ENCODE measurements at places on chromosomes 1 and 21.

DNA sequence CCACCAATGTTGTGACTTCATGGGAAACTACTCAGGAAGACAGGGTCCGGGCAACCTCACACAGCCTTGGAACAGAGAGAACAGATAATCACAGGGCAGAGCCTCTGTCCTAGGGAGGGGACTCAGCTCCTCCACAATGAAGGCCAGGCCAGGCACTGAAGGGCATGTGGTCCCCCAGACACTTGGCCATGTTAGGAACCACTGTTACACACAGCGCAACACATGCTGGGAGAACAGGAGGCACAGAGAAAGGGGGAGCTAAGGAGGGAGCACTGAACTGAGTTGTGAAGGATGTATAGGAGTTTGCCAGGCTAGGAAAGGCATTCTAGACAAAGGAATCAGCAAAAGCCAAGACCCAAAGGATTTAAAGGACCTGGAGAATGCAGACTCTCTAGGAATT lies 127.6 kb downstream of the DMRTB1 start:
- no peak for DNase-seq

- DNase-seq: no peak
Measured at GRCh38 chr1:207862241-207862787, 48.6 kb downstream of the CD34 start.

DNA sequence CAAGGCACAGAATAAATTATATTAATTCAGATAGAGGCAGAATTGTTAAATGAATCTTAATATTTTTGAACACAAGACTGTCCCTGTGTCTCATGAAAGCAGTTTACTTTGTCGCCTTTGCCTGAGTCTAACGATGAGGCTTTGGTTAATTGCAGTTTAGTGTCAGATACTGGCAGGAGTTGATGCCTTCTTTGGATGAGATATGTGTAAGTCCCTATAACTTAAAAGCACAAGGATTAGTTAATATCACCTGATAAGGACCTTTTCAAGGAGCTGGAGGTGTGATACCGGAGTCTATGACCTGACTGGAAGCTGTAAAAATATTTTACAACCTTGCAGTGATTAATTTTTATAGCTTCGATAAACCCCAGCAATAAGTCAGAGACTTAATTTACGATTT lies 2.0 kb upstream of the SIKE1 start:
- no peak for DNase-seq

DNA sequence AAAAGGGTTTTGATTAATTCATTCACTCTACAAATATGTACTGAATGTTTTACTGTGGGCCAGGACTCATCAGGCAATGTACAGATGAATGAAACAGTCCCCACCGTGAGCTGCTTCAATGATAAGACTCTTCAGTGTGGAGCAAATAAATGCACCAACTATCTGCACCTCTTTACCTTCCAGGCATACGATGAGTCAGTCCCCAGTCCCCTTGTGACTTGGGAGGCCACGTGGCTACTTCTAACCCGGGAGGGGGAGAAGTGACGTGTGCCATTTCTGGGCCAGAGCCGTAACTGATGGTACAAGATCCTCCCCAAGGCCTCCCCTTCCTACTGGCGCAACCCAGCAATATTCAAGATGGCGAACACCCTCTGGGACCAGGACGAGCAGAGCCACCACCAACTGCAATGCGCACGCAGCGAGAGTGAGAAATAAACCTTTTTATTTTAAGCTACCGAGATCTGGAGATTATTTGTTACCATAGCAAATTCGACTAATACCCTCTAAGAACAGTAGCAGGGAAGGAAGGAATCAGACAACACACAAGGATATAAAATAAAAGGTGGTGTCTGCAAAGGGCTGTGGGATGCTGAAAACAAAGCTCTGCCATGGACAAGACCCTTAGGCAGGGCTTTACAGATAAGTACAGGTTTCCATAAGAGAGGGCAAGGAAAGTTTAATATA lies 74.5 kb downstream of the NPHP4 start:
- peak; percentile 19 for DNase-seq

DNA sequence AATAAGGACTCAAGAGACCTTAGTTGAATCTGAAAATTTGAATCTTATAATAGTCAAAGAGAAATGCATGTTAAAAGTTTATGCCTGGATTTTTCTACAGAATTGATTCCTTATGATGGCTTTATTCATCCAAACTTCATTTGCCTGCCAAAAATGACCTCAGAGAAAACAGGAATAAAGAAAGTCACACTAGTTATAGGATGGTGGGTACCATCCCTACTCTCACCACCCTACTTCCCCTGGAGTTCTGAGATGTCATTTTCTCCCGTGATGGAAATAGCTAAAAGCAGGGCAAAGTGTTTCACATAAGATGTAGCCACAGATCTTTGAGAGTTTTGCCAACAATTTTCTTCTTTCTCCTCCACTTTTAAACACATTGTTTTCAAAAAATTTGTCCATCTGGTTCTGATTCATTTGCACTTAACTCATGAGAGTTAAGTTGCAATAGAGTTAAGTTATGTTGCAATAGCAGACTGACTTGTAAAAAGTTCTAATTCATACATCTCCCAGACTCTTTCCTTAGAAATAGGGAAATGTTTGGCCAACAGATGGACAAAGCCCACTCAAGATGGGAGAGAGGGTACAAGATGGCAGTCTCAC lies 384.6 kb downstream of the PLPP3 start:
- no peak for DNase-seq

DNA sequence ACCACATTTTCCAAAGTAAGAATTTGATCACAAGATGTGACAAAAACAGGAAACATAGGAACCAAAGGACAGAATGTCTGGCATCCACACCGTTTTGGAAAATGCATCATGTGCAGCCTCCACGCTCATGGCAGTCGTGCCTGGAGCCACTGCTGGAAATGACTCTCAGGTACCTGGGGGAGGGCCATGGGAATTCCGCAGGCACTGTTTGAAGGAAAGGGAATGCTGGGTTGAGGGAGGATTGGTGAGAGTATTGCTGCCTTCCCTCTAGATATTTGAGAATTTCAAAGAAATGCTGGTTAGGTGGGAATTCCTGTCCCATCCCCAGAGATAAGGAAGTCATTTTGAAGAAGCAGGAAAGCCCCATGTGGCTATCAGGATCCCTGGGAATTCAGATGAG lies 10.8 kb downstream of the SLAMF1 start:
- DNase-seq: no peak

DNA sequence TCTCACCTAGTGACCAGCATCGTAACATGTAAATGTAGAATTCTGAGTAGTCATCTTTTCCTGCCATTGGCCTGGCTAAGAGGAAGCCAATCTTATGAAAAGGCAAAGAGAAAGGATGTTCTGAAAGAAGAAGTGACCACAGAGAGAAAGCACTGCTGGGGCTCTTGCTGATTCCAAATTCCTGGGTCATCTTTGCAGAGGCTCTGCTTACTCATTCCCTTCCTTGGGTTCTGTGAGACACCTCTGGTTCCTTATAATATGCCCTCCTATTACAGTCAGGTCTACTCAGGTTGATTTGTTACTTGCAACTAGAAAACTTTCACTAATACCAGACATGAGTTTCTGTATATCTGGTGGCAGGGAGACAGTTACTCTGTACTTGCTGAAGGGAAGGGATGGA lies 198.8 kb upstream of the C8B start:
- DNase-seq: no peak

DNA sequence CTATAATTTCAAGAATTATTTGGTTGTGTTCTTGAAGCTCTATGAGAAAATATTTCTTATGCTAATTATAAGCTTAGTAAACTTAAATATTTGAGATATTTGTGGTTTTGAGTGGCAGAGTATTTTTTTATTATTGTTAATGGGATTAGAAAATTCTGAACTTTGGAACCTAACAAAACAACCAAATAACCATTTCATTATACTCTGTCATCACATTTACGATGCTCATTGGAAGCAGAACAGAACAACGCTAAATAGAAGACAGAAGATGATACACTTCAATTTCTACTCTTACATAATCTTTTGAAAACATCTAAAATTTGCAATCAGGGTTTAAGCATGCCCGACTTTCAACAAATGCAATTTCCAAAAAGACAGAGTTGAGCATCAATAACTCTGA lies 270.2 kb downstream of the PTPRC start:
- no peak for DNase-seq

DNA sequence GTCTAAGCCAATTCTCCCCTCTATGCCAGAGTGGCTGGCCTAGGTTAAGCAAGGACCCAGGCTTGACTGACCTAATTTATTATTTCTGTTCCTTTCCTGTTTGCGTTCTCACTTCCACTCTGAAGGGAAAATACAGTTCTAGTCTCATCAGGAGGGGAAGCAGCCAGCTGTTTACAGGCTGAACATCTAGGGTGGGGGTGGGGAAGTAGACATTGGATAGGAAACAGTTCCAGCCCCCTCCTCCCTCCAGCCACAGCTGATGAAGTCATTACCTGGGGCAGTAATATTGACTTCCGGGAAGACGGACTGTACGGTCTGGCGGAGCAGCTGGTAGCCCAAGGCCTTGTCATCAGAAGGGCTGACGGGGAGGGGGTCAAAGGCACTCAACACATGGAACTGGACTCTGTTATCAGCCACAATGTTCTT lies 17.6 kb downstream of the PM20D1 start:
- DNase-seq: no peak

- DNase-seq: no peak
Measured at GRCh38 chr1:17605582-17606344, 66.3 kb downstream of the ARHGEF10L start.

- DNase-seq: peak; percentile 89
Measured at GRCh38 chr1:100188617-100189016, 10.6 kb upstream of the LRRC39 start.

DNA sequence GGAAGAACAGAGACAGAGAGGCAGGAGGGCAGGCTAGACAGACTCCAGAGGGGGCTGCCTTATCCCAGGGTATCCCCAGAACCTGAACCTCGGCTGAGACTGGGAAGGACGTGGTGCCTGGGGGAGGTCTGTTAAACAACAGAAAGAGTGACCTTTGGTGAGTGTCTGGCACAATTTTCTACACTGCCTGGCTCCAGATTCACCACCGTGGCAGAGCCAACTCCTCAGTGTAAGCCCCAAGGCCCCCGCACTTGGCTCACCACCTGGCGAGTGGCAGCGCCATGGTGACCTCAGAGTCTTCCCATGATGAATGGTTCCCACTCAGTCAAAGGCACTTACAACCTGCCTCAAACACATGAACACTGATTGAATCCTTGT lies 6.5 kb downstream of the RD3 start:
- DNase-seq: no peak

DNA sequence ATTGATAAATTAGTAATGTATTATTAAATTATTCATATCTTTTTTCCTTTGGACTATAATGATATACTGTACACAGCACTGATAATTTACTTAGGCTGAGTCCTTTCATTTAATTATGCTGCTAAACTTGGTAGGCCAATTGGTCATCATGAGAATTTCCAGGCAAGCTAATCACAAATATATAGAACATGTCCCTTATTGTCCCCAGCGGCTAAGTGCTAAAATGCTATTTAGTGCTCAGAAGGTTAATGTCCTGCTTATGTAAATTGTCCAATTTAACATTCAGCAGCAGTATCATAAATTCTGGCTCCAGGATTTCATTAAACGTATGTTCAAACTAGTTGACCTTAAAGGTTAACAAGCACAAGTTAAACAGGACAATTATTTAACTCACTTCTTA lies 30.0 kb upstream of the RRP15 start:
- no peak for DNase-seq

DNA sequence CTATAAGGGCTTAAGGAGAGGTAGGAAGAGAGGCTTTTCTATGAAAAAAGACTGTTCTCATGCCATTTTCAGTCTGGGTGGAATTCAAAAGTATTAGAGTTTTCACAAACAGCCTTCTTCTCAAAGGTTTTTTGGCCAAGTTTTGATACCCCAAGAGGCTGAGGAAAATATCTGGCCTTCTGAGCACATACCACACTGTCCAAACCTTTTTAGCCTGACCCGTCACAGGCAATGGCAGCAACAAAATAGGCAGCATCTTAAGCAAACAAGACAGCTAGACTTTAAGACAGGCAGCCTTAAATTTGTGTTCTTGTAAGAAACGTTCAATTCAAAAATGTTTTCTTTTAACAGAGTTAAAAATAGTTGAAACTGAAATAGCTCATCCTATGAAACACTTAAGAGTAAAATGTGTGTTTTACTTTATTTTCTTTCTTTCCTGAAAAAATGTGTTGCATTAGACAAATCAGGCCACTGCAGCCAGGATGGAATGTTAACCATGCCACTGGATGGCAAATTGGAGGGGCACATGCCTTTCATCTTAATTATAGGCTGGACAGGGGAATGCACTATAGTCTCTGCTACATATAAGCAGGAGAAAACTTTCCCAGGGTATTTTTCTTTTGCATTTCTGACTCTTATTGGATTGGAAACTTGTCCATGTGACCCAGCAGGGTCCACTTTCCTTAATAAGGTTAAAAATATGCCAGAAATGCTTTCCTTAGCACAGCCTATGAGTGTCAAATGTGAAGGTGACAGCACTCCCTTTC lies 315.0 kb downstream of the TGFB2 start:
- DNase-seq: no peak

DNA sequence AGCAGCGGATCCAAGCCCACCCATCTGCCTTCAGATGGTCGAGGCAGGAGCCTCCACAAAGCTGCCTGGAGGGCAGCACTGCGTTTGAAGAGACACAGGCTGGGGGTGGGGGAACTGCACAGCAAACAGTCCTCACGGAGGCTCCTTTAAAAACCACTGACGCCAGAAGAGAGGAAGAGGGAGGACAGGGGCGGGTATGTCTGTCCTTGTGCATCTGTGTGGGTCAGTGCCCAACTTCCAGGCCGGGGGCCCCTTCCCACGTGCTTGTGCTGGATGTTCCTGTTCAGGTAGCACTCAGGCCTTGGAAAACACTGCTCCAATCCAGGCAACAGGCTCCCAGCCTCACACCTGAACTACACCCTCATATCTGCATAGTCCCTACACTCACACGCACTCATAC lies 7.7 kb downstream of the AHDC1 start:
- no peak for DNase-seq

GRCh38 chr21:45590246-45590725 lies 48.0 kb upstream of the SLC19A1 start:
- no peak for DNase-seq

DNA sequence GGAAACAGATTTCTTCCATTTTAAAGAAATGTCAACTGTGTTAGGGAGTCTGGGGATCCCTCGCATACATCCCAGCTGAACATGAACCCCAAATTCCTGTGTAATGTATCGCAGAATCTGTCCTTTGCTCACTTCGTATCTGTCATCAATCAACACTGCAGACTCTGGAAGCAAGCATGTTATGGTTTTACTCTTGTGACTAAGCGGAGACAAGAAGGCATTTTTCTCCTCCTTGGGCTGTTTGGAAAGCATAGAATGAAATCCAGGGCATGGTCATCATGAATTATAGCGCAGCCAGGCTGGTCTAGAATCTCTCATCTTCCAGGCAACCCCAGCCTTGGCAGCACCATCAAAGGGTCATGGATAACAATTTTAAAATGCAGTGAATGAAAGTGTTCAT lies 290.2 kb downstream of the KIF26B start:
- DNase-seq: no peak

DNA sequence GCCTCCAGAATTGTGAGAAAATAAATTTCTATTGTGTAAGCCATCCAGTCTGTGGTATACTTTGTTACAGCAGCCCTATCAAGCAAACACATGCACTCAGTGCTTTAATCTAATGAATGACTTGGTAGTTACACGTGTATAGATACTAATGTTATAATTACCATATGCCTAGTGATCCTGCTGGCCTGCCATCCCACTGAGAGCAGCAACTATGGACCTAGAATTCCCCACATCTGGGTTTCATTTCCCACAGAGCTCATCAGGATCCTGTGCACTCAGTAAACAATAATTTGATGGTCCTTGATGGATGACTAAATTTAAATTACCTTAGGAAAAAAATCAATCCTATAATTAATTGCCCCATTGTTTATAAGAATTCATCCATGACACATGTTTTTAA lies 86.5 kb upstream of the RGS1 start:
- DNase-seq: no peak

Measured in H4 (cell line).